ENCODE measurements at places on chromosomes 12 and 14. TPM values are rescaled to one million over a fixed set of nuclear protein-coding genes. Genes with fewer than 3 reads are reported as not detected.
A peak's percentile ranks its signal among the peaks of the same experiment; 100 is the strongest.

DNA sequence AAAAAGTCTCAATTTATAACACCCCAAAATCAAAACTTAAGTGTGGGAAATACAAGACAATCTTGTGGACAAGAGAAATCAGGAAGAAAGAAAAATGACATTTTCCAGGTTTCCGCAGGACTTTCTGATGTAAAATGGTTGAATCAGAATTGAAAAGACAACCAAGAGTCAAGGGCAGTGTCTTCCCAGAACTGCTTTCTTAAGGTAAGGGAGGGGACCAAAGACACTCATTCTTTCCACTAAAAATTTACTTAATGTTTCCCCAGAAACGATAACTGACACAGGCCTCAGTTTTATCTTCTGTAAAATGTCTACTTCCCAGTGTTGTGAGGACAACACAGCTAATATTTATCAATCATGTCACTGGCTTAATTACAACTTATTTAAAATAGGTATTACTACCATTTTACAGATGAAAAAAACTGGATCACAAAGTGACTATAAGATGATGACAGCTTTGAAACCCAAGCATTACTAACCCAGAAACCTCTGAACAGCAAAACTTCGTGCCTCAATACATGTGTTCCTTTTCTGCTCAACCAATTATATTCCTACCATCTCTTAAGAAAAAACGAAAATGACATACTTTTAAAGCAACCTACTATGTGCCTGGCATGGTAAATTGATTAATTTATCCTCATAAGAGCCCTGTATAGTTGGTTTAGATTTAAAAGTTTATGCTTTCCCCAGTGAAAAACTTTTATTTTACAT lies 4.6 kb downstream of the SINHCAF start:
- peak overlapping the region; percentile 88 for H3K27ac ChIP-seq
- DNase-seq = no peak
- H3K4me3 ChIP-seq = peak overlapping the region; percentile 71
- peaks cover 23% of the 10 kb centered on the region for H3K4me1 ChIP-seq

The ACSM4 gene
- not detected for total RNA-seq

DNA sequence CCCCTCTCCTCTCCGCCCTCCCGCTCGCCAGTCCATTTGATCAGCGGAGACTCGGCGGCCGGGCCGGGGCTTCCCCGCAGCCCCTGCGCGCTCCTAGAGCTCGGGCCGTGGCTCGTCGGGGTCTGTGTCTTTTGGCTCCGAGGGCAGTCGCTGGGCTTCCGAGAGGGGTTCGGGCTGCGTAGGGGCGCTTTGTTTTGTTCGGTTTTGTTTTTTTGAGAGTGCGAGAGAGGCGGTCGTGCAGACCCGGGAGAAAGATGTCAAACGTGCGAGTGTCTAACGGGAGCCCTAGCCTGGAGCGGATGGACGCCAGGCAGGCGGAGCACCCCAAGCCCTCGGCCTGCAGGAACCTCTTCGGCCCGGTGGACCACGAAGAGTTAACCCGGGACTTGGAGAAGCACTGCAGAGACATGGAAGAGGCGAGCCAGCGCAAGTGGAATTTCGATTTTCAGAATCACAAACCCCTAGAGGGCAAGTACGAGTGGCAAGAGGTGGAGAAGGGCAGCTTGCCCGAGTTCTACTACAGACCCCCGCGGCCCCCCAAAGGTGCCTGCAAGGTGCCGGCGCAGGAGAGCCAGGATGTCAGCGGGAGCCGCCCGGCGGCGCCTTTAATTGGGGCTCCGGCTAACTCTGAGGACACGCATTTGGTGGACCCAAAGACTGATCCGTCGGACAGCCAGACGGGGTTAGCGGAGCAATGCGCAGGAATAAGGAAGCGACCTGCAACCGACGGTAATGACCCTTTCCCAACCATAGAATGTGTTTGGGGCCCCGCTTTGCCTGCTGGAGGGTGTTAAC lies 615 bp downstream of the CDKN1B start:
- H3K36me3 ChIP-seq = peaks cover 36% of the 10 kb centered on the region
- peaks cover 13% of the 10 kb centered on the region for H3K4me1 ChIP-seq
- H3K27ac ChIP-seq = peak overlapping the region; percentile 95
- no peaks in the 10 kb centered on the region for H3K27me3 ChIP-seq

DNA sequence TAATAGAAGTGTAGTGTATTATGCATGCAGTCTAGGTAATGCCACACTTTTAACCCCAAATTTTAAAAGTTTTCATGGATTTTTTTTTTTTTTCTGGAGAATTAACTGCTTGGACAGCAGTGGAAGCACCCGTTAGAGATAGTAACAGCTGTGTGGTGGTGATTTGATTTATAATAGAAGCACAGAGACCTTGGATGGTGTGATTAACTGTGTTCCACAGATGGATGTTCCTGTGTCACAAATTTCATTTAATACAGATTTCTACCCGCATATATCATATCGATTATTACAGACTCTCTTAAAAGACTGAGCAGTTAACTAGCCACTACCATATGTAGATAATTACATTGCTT lies 47.0 kb downstream of the IFT81 start:
- no peaks in the 10 kb centered on the region for H3K36me3 ChIP-seq
- H3K27ac ChIP-seq = no peak overlapping the region
- H3K4me3 ChIP-seq = no peak overlapping the region
- no peaks in the 10 kb centered on the region for H3K27me3 ChIP-seq

Data from K562 (cell line).